Stimulated activated CD8-positive, alpha-beta memory T cell treated with anti-CD3 and anti-CD28 coated beads, Interleukin-7, amount 100 ng/mL, for 1 hour (primary cell): ENCODE measurements at places on chromosomes 5 and 9.

DNA sequence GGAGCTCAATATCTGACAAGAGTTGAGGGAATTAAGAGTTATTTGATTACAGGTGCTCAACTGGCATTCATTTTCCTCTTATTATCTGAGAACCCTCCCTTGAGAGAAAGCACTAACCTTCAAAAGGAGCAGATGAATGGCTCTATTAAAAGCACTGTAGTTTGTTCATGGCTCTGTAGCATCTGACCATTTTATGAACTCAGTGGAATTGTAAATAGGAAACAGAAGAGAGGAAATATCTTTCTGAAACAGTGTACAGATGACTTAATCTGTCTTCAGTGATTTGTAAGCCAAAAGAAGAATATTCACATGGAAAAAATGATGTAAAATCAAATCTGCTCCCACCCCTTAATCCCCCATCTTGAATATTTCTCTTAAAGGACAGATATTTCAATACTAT lies 810.4 kb upstream of the GRAMD2B start:
- DNase-seq: no peak

GRCh38 chr9:116390303-116391228 lies 237.0 kb downstream of the PAPPA start:
- DNase-seq: no peak

GRCh38 chr5:168827636-168828035 lies 248.5 kb upstream of the PANK3 start:
- no peak for DNase-seq

DNA sequence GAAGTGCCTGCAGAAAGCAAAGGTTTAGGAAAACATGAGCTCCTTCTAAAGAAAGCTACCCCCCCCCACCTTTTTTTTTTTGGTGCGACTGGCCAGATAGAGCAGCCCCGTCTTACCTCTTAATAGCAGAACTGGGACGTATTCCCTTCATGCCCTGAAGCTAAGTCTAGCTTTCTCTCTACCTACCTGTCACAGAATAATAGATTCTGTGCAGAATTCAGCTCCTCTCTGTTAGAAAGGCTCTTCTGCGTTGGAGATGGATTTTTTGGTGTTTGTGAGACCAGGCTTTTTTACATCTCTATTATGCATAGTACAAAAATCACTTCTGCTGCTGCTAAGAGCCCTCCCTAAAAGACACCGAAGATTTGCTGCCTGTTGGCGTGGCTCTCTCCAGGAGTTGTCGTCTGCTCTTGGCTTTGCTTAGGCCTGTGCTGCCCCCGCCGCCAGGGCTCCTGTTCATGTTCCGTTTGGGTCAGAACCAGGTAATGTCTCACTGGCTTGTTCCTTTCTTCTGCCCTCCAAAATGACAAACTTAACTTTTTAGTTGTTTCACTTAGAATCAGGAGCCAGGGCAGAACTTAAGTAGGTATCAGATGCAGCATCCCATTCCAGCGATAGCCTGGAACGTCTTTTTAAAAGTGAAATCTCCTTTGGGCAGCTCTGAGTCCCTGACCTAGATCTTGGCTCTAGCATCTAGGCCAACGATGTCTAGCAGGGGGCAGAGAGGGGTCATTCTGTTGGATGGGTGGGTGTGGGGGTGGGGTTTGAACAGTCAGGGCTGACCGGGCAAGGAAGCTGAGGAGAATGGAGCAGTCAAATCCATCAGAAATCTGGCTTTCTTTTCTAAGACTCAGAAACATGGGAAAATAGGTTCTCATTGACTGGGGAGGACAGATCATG lies 2.5 kb downstream of the TRIO start:
- no peak for DNase-seq

- no peak for DNase-seq
Measured at GRCh38 chr5:154157483-154158378, 32.8 kb upstream of the GALNT10 start.

DNA sequence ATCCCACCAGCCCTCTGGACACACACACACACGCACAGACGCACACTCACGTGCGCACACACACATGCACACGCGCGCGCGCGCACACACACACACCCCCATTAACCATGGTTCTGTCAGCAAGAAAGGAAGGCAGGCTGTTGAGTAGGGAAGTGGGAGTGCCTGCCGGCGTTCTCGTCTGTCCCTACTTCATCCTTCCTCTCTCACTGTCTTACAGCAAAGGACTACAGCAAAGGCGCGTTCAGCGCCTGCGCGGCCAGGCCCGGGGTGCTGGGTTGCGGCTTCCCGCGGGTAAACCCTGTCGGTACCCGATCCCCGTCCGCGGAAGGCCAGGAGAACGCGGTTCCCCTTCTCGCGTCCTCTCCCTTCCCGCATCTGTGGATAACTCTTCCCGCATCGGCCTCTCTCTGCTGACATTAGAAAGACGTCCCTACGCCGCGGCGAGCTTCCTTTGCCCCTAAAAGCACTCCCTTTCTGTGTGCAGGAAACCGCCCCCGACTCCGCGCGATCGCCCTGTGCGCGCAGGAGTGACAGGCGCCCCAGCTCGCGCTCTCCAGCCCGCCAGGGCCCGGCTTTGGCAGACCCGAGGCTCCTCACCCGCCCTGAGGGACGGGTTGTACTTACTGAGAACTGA lies 219.2 kb downstream of the AGTPBP1 start:
- no peak for DNase-seq

- DNase-seq: no peak
Measured at GRCh38 chr9:76926846-76927245, 20.9 kb upstream of the PRUNE2 start.

DNA sequence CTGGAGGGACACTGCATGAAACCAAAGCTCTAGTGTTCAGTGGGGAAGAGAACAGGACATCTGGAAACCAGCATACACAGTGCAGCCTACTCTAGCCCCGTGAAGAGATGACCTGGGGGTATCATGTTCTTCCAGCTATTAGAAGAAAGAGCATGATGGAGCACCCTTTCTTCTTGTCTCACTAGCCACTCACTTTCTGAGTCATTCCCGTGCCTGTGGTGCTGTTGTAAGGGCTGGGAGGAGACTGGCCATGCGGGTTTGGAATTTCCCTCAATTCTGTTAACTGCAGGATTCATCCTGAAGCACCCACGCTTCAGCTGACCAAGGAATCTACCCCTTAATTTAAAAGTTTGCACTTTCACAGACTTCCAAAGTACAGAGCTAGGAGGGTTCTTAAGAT lies 137.0 kb downstream of the COL23A1 start:
- no peak for DNase-seq

- no peak for DNase-seq
Measured at GRCh38 chr5:8650186-8650585, 781.2 kb downstream of the MTRR start.

DNA sequence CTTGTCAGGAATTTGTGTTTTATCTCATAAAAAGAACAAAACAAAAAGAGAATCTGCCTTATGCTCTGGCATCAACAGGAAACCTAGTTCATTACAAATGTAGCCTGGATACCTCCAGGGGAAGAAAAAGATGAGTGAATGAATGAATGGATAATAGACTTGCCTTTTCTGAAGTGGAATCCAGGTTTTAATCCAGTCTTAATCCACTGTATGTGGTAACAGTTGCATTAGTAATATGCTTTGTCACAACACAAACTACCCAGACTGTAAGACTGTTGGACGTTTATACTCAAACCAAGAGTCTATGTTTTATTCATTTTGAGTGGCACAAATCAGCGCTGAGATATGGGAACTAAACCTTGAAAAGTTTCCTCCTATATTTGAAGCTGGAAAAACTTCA lies 32.1 kb upstream of the MAP3K1 start:
- DNase-seq: no peak

DNA sequence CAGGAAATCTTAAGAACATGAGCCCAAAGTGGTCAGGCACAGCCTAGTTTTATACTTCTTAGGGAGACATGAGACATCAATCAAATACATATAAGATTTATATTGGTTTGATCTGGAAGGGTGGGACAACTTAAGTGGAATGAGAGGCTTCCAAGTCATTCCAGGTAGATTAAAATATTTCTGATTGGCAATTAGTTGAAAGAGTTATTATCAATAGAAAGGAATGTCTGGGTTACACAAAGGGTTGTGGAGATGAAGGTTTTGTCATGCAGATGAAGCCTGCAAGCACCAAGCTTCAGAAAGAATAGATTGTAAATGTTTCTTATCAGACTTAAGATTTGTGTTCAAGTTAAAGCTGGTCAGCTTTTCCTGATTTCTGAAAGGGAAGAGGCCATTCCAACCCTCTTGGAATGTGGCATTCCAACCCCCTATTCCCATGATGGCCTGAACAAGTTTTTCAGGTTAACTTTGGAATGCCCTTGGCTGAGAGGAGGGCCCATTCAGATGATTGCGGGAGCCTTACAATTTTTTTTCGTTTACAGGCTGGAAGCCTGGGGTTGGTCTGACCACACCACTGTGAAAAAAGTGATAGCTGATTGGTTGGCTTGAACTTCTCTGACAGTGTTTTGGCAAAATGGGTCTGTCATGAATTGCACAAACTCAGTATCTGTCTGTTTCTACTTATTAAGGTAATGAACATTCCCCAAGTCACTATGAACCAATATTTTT lies 245.6 kb upstream of the RAI14 start:
- DNase-seq: no peak

DNA sequence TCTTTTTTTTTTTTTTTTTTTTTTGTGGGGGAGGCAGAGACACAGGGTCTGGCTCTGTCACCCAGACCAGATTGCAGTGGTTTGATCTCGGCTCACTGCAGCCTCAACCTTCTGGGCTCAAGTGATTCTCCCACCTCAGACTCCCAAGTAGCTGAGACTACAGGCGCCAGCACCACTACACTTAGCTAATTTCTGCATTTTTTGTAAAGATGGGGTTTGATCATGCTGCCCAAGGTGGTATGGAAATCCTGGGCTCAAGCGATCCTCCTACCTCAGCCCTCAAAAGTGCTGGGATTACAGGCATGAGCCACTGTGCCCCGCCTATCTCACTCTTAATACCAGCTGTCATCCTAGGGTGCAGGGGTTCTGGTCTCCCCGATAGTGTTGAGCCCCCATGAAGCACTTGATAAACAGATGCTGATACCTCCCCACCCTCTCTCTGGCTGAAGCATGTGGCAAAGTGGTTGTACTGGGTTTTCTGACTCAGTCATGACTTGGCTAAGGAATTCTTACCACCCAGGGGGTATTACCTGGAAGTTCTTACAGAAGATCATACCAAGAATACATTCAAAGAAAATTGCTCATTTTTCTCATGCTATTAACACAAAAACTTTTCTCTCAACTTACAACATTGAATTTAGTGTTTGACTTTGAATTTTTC lies 110.2 kb upstream of the DAPK1 start:
- DNase-seq: no peak

DNA sequence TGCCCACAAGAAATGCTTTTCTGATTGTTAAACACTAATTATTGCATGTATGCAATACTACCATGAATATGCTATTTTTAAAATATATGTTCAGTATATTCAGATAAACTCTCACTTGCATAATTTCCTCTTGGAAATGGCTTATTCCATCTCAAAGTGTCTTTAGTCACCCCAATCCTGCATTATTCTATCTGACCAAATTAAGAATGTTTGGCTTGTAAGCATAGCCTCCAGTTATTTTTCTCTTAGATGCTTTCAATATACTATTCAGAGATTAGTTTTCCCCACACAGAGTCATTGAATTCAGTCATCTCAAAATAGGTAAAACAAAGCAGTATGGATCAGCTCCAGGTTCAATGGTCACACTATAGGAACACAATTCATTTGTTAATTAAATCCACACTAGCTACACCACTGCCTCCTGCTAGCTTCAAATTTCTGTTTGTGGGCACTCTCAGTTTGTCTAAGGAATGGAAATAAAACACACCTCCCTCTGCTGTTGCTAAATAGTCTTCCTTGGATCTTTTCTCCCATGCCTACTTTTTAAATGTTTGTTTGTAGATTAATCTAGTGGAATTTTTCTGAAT lies 134.6 kb upstream of the TBCA start:
- DNase-seq: no peak

GRCh38 chr9:35852876-35853865 lies 17.0 kb downstream of the OR13J1 start:
- no peak for DNase-seq

GRCh38 chr5:9617221-9617620 lies 12.9 kb downstream of the TAS2R1 start:
- no peak for DNase-seq

DNA sequence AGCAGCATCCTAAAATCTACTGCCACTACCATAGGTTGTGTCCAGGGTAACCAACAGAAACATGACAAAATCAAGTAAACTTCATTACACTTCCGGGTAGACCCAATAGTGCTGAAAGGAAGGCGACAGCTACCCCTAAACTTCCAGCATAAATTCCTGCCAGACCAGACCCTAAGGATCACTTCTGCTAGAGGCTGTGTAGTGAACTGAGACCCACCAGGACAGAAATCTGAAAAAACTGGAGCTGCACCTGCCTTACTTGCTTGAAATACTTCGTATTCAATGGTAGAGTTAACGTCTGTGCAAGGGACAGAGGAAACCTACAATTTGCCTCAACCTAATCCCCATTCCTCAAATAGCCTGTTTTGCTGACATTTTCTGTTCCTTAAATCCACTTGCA lies 1.0 kb upstream of the SECISBP2 start:
- no peak for DNase-seq

- no peak for DNase-seq
Measured at GRCh38 chr5:34756781-34757624, 82.0 kb upstream of the TTC23L start.

- DNase-seq: no peak
Measured at GRCh38 chr5:44454002-44454401, 64.8 kb upstream of the FGF10 start.

DNA sequence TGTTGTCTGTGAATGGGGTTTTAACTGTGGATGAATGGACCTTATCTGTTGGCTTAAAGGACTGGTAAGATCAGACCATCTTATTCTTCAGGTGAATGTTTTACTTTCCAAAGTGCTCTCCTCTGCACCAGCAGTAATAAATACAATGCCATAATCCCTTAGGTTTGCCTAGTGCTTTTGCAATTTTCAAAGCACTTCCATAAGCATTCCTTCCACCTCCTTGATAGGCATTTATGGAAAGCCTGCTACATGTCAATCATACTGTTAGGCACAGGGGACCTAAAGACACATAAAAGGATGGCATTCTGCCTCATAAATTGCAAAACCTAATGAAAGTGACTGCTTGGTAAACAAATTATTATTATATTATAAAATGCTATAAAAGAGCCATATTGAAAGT lies 21.4 kb downstream of the IL7R start:
- no peak for DNase-seq

- no peak for DNase-seq
Measured at GRCh38 chr5:135546101-135546500, 10.3 kb upstream of the NEUROG1 start.

GRCh38 chr5:59367791-59368394 lies 525.6 kb downstream of the PDE4D start:
- peak; percentile 19 for DNase-seq

GRCh38 chr5:112279082-112279481 lies 140.0 kb downstream of the EPB41L4A start:
- DNase-seq: no peak

GRCh38 chr9:127482662-127483061 lies 31.4 kb downstream of the LRSAM1 start:
- no peak for DNase-seq
